ENCODE measurements at places on chromosomes 5 and 9.

- DNase-seq = no peak
Measured at GRCh38 chr5:147483961-147484707, 25.7 kb downstream of the DPYSL3 start.

DNA sequence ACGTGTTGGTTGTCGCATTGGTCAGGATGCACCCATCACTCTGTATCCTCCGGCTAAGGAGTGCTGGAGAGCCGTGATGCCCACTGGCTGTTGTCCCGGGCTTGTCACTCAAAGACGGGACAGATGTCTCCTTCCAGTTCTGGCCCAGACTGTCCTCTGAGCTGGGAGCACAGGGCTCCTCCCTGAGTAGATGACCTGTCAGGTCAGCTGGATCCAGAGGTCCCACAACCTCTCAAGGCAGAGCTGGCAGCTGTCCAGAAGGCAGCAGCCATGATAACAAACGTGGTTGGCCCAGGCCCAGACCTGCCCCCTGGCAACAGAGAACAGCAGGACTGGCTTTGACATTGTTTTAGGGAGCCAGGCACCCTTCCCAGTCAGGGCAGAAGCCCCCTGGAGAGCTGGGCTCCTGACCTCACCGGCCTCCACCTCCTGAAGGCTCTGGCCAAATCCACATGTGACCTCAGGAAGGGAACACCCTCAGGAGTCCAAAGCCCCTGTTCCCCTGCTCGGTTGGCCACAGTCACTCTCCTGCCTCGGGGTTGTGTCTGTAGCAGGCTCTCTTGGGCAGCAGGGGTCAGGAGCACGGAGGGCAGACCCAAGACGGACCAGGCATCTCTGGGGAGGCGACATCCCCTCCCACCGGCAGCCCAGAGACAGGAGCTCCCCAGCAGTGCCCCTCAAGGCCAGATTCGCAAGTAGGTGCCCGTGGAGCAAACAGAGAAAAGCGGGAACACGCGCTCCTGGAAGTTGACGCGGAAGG, 10.3 kb downstream of the TRIM7 start:
- no peak for DNase-seq

DNA sequence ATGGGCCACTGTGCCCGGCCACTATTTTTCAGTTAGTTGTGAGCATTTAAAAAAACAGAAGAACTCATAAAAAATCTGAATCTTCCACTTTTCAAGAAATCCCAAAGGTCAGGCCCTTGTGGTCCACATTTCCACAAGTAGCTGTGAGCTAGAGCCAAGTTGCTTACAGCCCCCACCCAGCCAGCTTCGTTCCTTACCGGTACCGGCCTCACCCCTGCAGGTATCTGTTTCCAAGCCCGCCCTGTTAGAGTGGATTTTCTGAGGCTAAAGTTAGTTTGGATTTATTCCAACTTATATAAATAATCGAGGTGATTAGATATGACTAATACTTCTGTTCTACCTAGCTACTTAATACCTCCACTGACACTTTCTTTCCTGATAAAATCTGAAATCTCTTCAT, 81.0 kb downstream of the F2RL2 start:
- no peak for DNase-seq

- DNase-seq = no peak
Measured at GRCh38 chr5:15791274-15791673, 291.3 kb downstream of the FBXL7 start.

DNA sequence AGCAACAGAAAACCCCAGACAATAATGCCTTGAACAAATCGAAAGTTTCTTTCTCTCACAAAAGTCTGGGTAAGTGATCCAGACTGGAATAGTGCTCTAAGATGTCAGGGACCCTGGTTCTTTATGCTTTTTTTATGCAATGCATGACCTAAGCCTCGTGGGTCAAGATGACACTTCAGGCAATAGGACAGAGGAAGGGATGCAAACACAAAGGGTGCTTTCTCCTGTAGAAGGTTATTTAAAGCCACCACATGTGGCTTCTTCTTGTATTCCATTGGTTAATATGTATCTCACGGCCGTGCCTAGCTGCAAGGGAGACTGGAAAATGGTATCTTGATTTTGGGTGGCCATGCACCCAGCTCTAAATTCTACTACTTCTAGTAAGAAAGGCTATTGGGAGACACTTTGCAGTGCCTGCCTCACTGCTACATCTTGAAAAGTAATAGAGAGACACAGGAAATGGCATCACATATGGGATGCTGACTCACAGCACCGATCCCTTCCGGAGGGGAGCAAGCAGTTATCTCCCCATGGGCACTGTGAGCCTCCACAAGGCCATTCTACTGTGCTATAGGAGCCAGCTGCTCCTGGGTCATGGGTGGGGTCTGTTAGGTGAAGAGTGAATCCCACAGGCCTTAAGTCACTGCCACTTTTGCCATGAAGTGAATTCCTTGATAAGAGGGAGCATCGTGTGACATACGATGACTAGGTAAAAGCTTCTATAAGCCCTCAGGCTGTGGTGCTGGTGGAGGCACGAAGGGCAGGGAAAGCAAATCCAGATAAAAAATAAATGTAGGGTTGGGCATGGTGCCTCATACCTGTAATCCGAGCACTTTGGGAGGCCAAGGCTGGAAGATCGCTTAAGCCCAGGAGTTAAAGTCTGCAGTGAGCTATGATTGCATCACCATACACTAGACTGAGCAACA, 32.5 kb upstream of the RAB14 start:
- no peak for DNase-seq

GRCh38 chr5:54870271-54870670, 115.1 kb downstream of the ESM1 start:
- DNase-seq = no peak

- DNase-seq = no peak
Measured at GRCh38 chr9:4829969-4830368, 37.2 kb downstream of the RCL1 start.

- DNase-seq = no peak
Measured at GRCh38 chr9:19119801-19120440, 7.4 kb downstream of the PLIN2 start.

DNA sequence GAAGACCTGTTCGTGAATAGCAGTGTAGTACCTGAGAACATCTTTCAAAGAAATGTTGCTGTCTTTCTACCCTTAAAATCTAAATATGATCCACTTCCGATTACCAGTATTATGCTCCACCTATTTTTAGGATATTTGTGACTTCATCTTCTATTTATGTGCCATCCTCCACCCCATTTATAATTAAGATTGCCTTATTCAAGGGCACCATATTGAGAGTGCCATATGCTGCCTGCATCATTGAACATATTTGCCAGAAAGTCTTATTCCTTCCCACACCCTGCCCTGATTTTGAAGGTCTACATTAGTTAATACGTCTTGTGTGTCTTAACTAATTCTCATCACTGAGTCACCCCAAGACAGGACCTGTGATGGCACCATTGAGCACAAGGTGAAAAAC, 1076.7 kb downstream of the CDH12 start:
- DNase-seq = no peak

DNA sequence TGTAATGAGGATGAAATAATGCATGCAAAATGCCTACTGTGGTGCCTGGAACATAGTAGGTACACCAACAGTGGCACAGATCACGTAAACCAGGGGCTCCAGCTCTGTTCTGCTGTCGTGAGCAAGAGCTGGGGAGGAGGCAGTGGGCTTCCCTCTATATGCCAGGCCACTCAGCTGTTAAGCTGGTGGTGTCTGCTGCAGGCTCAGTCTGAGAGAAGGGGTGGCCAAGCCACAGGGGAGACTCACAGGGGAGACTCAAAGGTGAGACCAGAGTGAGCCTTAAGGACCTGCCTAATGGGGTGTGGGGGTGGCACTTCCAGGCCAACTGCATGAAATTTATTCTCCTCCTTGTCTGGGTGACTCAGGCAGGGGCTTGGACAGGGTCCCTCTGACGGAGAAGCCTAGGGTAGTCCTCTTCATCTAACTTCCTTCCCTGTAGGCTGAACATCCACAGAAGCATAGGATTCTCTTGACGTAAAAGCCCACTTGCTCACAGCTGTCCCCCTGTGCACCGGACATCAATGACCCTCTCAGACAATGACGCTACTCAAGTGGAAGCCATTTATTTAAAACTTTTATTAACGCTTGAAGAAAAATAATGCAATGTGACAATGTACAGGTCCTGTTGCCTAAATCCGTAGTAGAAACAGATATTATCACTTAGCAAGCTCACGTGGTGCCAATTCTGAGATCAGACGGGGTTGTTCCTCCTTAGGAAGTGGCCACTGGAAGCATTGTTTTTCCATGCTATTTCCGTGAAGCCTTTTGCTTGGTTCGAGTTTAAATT, 13.9 kb downstream of the STC2 start:
- no peak for DNase-seq

DNA sequence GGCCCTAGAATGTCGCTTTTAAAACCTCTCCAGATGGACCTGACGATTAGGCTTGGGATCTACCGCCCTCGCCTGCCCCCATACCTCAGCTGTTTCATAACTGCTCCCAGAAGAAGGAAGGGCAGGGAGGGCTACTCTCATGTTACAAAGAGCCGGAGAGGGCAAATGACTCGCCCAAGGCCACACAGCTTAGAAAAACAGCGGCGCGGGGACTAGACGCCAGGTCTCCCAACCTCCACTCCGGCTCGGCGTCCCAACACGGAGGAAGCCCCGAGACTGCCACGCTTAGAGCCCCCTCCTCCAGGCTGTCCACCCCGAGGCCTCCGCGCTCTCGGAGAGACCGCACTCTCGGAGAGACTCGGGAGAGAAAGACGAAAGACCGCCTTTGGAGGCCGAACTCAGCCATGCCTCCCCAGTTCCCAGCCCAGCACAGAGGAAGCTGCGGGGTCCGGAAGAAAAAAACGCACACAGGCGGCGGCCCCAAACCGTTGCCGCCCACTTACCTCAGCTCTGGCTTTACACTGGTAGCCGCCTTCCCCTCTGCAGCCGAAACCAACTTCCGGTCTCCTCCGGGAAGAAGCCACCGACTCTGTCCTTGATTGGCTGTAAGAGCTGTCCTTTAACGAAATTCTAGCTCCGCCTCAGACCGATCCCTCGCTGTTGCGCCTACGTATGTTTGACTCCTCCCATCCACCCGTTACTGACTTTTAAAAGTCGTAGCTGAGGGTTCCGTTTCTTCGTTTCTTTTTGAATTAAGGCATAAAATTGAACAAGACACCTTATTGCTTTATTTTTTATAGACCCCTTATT, at the start of gene MED7:
MED7 (minus strand) TSS at position 549 of the 810 bp plus-strand sequence. CDS start 3,434 bp downstream, outside the sequence.
- peak; percentile 86 for DNase-seq

- no peak for DNase-seq
Measured at GRCh38 chr5:55626790-55627189, 85.3 kb downstream of the SLC38A9 start.

GRCh38 chr5:15646371-15646770, 146.4 kb downstream of the FBXL7 start:
- no peak for DNase-seq

- no peak for DNase-seq
Measured at GRCh38 chr5:116696366-116696765, 121.7 kb upstream of the SEMA6A start.

DNA sequence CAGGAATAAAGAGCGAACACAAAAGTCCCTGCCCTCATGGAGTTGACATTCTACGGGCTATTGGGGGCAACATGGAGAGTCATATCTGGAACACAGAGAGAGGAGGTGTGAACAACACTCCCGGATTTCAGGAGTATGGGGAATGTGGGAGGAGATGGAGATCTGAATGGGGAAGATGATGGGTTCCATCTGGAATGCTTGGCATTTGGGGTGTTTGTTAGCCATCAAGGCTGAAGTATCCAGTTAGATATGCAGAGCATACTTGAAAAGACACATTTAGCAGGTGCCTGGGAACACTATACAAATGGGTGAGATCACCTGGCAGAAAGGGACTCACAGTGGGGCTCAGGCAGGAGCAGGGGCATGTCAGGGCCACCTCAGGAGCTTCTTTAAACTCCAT, 61.1 kb downstream of the EGFLAM start:
- no peak for DNase-seq

GRCh38 chr5:79130781-79131180, 19.2 kb downstream of the BHMT start:
- DNase-seq = no peak

DNA sequence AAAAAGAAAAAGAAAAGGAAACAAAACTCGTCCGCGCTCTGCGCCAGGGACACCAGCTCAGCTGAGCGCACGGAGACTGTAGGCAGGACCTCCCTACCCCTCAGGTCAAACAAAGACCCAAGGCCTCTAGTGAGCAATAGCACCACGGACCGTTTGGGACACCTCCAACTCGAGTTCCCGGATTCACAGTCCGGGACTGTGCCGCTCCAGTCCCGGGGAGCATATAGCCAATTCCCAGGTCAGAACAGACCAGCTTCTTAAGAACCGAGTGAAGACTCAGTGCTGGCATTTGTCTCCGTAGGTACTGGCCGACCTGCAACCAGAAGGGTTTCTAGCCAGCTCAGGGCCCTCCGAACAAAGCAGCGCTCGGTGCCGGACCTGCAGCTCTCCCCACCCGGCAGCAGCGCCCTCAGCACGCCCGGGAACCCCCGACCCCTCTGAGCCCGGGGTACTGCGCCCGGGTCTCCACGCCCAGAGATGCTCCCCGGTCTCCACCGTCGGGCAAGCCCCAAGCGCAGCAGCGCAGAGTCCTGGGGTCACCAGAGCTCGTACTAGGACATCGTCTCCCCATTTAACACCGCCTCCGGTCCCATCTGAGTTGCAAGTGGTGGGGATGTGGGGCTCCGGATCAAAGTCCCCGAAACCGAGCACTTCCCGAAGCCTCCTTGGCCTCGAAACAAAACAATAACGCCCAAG, 591 bp downstream of the ABCA1 start:
- no peak for DNase-seq

- DNase-seq = no peak
Measured at GRCh38 chr5:55290991-55291390, 16.5 kb downstream of the DHX29 start.

GRCh38 chr5:51657340-51658240, 274.3 kb downstream of the ISL1 start:
- DNase-seq = no peak

GRCh38 chr5:3325201-3325971, 270.2 kb upstream of the IRX1 start:
- no peak for DNase-seq

- no peak for DNase-seq
Measured at GRCh38 chr9:6078382-6079105, 63.1 kb upstream of the RANBP6 start.

- no peak for DNase-seq
Measured at GRCh38 chr9:133151601-133152525, 11.9 kb downstream of the GBGT1 start.

- DNase-seq = no peak
Measured at GRCh38 chr9:124101215-124101968, 89.8 kb downstream of the LHX2 start.

- DNase-seq = no peak
Measured at GRCh38 chr5:157703736-157704135, 27.5 kb upstream of the THG1L start.

Data from activated T-helper 1 cell treated with Interleukin-2 at 50 U/mL for 16 hours (primary cell).